ENCODE measurements at places on chromosomes 1 and 21.
A peak's percentile ranks its signal among the peaks of the same experiment; 100 is the strongest.

DNA sequence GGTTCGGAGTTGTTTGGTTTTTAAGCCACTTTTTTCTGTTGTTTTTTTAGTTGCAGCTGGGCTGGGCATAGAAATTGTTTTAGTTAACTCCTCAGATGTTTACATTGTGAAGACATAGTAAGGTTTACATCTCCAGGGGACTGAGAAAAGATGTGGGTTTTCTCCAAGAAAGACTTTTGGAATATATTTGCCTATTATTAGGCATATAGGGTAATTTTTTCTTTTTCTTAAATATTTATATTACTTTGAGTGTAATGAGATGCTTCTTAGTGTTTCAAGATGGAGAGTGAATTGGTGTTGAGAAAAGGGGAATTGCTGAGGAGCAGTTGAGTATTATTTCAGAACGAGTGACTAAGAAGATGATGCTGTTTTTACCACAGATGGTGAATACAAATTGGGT, 26.6 kb upstream of the PIGK start:
- DNase-seq, result no peak

- peak; percentile 22 for DNase-seq
These were observed 14.1 kb upstream of the TNR start for GRCh38 chr1:175757381-175758015.

DNA sequence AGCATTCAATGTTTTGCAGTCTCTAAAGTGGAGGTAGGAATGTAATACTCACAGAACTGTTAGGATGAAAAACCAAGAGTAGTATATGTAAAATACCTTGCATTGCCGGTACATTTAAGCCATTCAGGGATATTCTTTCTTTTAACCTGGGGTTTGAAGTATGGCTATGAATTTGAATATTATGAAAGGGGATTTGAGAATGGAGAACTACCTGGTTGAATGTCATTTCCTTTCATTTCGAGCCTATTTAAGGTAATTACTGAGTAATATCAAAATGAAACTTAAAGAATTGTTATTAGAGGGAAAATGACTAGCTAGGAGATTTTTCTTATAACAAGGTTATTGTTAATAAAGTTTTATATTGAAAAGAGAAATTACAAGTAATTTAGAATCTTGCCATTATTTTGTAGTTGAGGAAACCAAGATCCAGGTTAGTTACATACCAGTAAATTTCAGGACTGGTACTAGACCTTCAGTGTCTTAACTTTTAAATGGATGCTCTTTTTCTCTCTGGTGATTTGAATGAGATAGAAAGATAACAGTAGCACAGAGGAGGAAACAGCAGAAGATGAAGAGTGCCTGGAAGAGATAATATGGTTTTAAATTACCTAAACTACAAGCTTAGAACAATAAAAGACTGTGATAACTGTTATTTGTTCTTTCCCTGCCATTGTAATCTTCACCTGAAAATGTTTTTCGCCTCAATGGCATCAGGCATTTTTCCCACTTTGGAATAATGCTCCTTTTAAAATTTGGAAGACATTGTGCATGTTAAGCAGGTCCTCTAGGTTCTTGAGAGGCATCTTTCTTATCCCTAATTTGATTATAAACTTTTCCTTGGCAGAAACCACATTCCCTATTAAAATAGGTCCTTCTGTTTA, 103.2 kb downstream of the PKN2 start:
- DNase-seq, result no peak

- DNase-seq, result peak; percentile 32
These were observed 2.7 kb upstream of the SSX2IP start for GRCh38 chr1:84693005-84693404.

- no peak for DNase-seq
These were observed 10.7 kb downstream of the APP start for GRCh38 chr21:26159869-26160268.

- no peak for DNase-seq
These were observed 53.5 kb downstream of the XCL2 start for GRCh38 chr1:168490306-168490705.

DNA sequence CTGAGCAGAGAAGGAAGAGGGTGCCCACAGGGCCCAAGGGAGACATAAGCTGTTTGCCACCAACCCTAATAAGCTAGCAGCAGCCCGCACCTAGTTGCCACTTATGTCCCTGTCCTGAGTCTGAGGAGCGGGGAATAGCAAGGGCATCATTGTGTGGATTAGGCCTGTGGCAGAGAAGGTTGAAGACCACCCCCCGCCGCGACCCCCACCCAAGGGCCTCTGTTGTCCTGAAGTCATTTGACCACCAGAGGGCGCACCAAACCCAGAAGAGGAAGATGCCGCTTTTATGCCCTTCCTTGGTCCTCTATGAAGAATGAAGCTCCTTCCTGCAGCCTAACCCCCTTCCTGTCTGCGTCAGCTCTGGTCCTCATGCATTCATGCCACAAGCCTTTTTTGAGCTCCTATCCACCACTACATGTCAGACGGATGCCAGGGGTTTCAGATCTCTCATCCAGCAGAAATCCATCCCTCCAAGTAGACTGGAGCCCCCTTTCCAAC, 16.6 kb downstream of the RHBG start:
- DNase-seq, result peak; percentile 80

DNA sequence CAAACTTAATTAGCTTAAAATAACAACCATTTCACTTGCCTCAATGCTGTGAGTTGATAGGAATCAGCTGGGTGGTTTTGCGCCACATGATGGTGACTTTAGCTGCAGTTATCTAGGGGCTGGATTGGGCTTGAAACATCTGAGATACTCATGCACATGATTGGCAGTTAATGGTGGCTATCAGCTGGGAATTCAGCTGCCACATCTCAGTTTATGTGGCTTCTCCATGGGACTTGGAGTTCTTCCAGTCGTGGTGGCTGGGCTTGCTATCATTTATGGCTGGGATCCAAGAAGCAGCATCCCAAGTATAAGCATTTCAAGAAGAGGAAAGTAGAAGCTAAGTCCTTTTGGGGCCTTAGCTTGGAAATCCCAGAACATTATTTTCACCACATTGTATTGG, 36.4 kb downstream of the PDC start:
- DNase-seq, result no peak

- DNase-seq, result peak; percentile 59
These were observed 53.1 kb downstream of the S100B start for GRCh38 chr21:46551636-46552241.

- DNase-seq, result no peak
These were observed 42.4 kb downstream of the ATP6V1G3 start for GRCh38 chr1:198498103-198498385.

- peak; percentile 41 for DNase-seq
These were observed 558 bp downstream of the USP1 start for GRCh38 chr1:62437273-62437940.

DNA sequence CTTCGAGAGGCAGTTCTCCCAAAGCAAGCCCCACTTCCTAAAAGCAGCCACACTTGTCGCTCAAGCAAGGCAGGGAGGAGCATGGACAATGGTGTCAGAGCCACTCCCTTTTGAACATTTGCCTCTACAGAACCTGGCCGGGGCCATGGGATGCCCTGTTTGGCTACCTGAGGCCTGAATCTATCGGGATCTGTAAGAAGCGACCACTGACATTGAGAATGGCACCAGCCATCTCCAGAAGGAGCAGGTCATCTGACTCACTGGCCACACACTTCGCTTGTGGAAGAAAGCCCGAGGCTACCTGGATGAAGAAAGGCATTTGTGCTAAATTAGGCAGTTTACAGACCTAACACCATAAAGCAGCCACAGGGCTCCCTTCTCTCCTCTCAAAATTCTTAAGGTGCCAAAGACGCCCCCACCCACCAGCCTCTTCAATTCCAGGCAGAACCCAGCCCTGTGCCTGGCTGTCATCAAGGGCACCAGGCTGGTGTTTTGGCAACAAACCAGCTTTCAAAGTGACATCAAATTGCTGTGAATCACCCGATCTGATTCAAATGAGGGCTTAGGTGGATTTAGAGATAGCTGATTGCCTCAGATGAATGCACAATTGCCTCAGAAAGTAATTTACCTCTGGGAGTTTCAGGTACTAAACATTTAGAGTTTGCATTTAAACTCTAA, 104.8 kb downstream of the ETS2 start:
- no peak for DNase-seq

GRCh38 chr1:57329937-57330336, 93.9 kb downstream of the DAB1 start:
- DNase-seq, result no peak

- peak; percentile 52 for DNase-seq
These were observed 328 bp downstream of the MYCL start for GRCh38 chr1:39901464-39901713.

DNA sequence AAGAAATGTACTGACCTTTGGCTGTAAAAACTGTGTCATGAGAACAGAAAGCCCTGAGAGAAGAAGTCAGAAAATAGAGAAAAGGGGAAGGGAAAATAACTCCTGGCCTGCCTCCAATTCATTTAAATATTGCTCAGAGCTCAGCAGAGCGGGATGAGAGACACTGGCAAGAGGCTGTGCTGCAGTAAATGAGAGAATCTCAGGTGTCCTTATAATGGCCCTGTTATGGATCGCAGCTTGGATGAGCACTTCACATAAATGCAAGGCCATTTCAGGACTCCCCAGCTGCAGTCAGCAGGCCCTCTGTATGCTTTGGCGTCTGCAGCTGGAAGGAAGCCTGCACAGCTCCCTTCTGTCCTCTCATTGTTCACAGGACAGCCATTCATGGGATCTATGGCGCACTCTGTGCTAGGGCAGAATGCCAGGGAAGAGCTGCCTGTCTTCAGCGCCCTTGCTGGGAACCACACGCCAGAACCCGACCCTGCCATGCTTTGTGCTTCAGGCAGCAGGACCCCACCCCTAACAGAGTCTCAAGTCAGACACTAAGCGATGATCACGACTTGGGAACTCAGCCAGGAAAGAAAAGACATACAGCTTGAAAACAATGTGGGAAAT, 20.7 kb upstream of the ABCB10 start:
- peak; percentile 82 for DNase-seq

DNA sequence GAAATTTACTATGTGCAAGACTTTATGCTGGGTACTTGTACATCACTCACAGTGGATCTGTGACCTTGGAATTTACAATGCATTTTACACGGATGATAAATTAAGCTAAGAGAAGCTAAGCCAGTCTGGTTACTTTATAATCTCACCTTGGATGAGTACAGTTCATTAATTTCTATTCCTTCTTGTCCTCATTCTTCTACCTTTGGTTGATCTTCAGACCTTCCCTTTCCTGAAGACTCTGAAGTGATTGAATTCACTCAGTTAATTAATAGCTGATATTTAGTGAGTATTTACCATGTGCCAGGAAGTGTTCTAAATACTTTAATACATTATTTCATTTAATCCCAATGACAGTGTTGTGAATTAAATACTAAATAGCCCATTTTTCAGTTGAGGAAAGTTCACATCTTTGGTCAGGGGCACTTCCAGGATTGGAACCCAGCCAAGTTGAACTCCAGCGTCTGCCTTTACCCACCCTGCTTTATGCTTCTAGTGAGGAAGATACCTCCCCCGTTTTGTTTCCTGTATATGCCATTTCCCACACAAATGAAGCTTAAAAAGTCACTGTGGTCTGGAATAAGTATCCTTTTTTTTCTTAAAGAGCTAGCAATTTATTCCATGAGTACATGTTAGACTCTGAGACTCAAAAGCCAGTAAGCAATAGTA, 146.6 kb downstream of the TLR5 start:
- DNase-seq, result no peak

DNA sequence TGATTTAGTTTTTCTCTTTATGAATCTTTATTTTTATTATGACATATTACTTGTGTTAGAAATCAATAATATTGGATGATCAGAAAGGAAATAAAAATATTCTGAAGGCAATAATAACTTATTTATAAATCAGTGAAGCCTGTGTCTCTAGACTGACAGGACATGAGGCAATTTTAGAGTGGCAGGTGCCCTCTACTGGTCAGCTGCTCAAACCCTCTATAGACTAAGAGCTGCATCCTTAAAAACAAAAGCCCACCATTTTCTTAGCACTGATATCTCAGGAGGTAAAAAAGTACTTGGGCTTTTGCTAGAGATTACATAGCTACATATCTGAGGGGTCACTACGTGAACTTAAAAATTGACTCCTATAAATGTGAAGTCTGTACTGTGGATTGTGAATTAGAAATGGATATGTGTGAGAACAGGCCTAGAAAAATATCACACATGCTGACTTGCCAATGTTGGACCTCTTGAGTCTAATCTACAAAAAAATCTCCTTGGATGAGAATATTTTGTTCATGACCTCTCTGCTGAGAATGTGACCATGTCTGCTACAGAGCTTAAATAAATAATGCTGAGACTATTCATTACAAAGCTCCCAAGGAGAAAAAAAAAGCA, 597.9 kb upstream of the ADAMTS5 start:
- peak; percentile 31 for DNase-seq

DNA sequence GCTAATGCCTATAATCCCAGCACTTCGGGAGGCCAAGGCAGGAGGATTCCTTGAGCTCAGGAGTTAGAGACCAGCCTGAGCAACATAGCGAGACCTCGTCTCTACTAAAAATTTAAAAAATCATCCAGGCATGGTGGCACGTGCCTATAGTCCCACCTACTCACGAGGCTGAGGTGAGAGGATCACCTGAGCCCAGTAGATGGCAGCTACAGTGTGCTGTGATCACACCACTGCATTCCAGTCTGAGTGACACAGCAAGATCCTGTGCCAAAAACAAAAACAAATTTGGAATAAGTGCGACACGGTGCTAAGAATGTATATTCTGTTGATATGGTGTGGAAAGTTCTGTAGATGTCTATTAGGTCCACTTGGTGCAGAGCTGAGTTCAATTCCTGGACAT, 15.1 kb downstream of the USP33 start:
- no peak for DNase-seq

DNA sequence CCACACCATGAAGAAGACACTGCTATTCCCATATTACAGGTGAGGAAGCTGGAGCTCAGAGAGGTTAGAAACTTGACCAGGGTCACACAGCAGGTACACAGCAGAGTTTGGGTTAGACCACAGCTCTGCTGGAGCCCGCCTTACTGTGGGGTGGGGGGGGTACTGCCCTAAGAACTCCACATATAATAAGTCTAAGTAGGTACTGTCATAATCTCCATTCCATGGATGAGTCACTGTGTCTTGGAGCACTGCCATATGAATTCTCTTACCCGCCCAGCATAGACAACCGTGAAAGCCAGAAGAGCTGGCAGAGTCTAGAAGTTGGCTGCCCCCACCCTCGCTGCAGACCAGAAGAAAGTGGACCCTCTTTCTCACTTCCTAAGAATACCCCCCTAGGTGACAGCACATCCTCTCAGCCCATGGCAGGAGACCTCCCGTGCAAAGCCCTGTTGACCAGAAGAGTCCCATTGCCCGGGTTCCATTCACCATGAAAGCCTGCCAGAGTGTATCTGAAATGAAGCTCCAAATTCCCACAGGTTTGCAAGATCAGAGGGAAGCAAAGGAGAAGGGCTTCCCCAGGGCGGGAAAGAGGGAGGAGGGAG, 5.2 kb upstream of the PLA2G2D start:
- DNase-seq, result peak; percentile 55

GRCh38 chr1:199684686-199685273, 342.7 kb upstream of the NR5A2 start:
- peak; percentile 66 for DNase-seq

DNA sequence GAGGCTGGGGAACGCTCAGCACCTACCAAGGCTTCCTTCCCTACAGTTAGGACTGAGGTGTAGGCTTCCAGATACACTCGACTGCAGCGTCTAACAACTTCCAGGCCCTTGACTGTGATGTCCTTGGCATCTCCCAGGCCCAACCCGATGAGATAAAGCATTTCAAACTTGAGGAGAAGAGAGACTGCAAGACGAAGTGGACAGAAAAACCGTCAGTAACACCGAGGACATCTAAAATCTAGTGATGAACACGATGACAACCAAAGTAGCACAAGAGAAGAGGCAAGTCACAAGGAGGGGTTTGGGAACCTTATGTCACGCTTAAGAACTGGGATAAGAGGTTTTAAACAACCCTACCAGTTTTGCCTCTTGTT, 314 bp downstream of the DPH5 start:
- peak; percentile 1 for DNase-seq

GRCh38 chr1:235199441-235199840, 38.4 kb upstream of the RBM34 start:
- DNase-seq, result peak; percentile 37

Data from suppressor macrophage treated with lipopolysaccharide for 4 hours (primary cell).